Activated T-helper 2 cell treated with anti-CD3 and anti-CD28 coated beads, Interferon-gamma antibody, Interleukin-2, Interleukin-4, amounts not matched to agents 10 μg/mL and 5 μg/mL and 100 μg/mL, durations not matched to agents 14 hours and 24 hours and 36 hours (primary cell): ENCODE measurements at places on chromosomes 12 and 14.

GRCh38 chr12:4134448-4135263 is 138.9 kb upstream of the CCND2 start:
- peaks cover 6% of the 10 kb centered on the region for H3K36me3 ChIP-seq
- no peak overlapping the region for H3K4me3 ChIP-seq
- no peak for DNase-seq
- H3K4me1 ChIP-seq: peaks cover 45% of the 10 kb centered on the region
- no peaks in the 10 kb centered on the region for H3K27me3 ChIP-seq

- no peak overlapping the region for H3K4me3 ChIP-seq
- H3K4me1 ChIP-seq: peaks cover 29% of the 10 kb centered on the region
- DNase-seq: no peak
These were observed 3.7 kb upstream of the IKZF4 start for GRCh38 chr12:56017181-56017580.

DNA sequence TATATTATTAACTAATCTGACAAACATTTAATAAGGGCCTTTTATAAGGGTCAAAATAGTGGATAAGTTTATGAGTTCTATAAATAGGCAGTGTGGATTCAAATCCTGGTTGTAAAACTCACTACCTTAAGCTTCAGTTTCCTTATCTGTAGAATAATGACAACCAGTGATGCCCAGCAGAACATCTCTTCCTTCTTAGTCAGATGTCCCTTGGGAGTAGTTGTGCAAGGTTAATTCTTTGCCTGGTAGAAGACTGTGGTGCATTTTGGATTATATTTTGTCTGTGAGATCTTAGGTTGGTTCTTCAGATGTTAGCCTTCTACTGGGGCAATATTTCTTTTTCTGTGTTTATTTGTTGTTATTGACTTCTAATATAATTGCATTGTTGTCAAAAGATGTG is 59.5 kb downstream of the ARID2 start:
- H3K36me3 ChIP-seq: no peaks in the 10 kb centered on the region
- H3K4me1 ChIP-seq: peaks cover 1% of the 10 kb centered on the region
- no peak for DNase-seq

DNA sequence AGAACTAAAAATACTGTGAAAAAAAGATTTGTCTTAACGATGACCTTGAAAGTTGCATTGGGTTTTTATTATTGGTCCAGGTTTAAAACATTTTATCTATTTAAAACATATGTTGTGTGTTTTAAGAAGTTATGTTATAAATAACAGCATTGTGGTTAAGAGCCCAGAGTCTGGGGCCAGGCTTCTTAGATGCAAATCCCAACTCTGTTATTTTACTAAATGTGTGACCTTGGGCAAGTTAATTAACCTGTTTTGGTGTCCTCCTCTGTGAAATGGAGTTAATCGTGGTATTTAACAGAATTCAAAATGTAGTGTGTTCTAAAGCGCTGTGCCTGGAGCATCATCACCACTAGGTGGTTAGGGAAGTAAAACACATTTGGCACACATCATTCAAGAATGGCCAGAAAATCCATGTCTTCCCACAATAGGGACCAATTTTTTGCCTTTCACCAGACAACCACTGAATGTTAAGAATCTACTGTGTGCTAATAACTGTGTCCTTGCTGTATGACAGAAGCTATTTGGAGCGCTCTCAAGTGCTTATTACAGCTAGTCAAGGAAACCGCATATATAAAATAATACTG is 133.3 kb downstream of the MON2 start:
- H3K4me1 ChIP-seq: peaks cover 21% of the 10 kb centered on the region
- no peak for DNase-seq
- no peak overlapping the region for H3K4me3 ChIP-seq
- H3K27ac ChIP-seq: no peak overlapping the region

GRCh38 chr14:64561631-64562030 is 11.9 kb downstream of the PPP1R36 start:
- no peaks in the 10 kb centered on the region for H3K36me3 ChIP-seq
- no peak overlapping the region for H3K4me3 ChIP-seq
- H3K4me1 ChIP-seq: peaks cover 7% of the 10 kb centered on the region
- no peak overlapping the region for H3K27ac ChIP-seq
- peaks cover 21% of the 10 kb centered on the region for H3K27me3 ChIP-seq
- DNase-seq: no peak

DNA sequence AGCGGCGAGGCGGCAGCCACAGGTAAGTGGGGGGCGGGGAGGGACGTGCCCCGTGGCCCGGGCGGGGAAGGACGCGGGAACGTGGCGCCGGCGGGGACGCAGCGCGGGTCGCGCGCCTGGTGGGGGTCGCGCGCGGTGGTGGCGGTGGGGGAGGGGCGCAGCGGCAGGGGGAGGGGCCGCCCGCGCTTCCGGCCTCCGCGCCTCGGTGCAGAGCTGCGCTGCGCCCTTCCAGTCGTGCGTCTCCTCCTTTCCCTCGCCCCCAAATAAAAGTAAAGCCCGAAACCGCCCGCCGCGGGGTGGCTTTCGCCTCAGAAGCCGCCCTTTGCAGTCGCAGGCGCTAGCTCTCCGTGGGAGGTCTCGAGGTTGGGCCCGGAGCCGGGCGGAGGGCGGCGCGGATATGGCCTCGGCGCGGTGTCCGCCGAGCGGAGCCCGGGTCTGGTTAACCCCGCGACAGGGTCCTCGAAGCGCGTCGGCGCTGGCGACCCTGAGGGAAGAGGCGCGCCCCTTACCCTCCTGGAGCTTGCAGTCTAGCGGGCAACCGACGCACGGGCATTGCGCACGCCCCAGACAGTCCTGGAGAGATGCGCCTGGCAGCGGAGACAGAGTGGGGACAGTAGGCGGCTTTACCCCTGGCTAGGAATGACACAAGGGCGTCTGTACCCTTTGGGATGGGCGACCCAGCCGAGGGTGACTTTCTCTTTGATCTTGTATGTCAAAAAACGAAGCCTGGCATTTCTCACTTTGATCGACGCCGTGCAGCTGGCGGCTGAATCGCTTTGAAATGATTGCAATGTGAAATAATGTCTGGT is 589 bp downstream of the ATF1 start:
- peaks cover 22% of the 10 kb centered on the region for H3K36me3 ChIP-seq
- no peaks in the 10 kb centered on the region for H3K27me3 ChIP-seq
- peak overlapping the region; percentile 98 for H3K4me3 ChIP-seq
- peak overlapping the region; percentile 97 for H3K27ac ChIP-seq
- H3K4me1 ChIP-seq: peaks cover 23% of the 10 kb centered on the region
- peak; percentile 71 for DNase-seq

DNA sequence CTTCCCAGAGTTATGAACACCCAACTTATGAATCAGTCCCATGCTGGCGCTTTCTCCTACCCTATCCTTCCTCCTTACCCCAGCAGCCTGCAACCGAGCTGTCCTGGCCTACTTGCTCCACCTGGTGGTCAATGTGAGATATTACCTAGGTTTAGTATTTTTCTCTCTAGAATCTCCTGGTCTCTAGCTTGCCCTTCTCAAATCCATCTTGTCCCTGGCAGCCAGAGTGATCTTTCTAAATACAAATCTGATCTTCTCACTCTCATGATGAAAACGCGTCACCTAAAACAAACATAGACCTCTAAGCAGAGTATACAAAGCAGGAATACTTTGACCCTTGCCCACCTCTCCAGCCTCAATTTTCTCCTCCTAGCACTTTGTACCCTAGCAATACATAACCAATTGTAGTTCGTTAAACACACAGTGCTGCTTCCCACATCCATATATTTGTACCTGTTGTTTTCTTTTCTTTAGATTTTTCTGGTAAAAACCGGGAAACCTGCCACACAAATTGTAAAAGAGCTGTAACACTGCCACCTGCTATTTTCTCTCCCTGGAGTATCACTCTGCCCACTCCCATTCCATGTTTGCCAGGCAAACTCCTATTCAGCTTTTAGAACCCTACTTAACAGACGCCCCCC is 20.0 kb upstream of the TCP11L2 start:
- DNase-seq: peak; percentile 18
- H3K27ac ChIP-seq: no peak overlapping the region
- H3K36me3 ChIP-seq: peaks cover 2% of the 10 kb centered on the region

DNA sequence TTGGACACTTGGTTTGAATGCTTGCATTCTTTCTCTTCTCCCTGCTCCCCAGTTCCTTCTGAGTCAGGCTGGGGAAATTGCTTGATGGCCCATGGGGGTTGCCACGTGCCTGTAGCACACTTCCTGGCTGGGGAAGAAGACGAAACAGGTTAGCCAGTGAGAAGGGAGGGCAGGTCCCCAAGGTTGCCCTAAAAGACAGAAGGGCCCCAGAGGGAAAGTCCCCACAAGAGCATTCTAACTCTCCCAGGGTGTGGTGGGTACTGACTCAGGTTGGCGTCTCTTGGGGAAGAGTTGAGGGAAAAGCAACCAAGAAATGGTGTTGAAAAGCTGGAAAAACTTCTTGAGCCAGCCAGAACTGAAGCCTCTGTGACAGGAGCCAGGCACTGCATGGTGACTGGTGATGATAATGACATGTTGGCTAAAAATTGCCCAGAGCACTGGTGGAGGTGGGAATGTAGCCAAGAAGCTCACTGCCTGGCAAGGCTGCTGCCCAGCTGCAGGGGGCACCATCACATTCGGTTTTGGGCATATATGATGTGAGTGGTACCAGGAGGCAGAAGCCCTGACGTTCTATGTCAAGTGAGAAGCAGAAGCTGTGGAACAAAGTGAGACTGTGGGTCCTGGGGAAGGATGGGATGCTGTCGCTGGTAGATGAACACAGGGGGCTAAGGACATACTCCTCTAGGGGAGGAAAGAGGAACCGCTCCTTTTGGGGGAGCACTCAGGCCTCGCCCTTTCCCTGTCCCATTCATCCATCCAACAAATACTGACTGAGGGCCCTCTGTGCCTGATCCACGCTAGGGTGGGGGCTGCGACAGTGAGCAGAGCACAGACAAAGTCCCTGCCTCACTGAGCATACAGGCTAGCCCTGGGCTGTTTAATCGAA is 8.1 kb upstream of the RABGGTA start:
- no peak overlapping the region for H3K4me3 ChIP-seq
- no peak for DNase-seq
- peaks cover 9% of the 10 kb centered on the region for H3K27me3 ChIP-seq
- H3K4me1 ChIP-seq: peaks cover 19% of the 10 kb centered on the region

GRCh38 chr14:69619012-69619411 is 7.6 kb downstream of the SUSD6 start:
- H3K27ac ChIP-seq: peak overlapping the region; percentile 86
- H3K27me3 ChIP-seq: no peaks in the 10 kb centered on the region
- DNase-seq: no peak
- peak overlapping the region; percentile 56 for H3K4me3 ChIP-seq
- H3K4me1 ChIP-seq: peaks cover 86% of the 10 kb centered on the region

DNA sequence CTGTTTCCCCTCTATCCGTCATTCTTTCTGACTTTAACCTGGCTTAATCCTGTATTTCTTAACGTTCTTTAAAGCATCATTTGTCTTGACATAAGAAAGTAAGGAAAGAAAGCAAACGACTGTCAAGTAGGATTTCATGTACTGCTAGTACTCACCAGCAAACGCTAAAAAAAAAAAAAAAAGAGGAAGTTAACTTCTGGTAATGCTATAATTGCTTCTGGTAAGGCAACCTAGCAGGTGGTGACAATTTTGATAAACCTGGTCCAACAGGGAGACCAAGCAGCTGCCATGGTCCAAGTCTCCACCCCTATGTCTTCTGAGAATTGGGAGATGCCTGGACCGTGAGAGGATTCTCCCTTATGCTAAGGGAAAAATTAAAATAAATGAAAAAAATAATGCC is 306.6 kb downstream of the DAD1 start:
- H3K4me3 ChIP-seq: no peak overlapping the region
- H3K4me1 ChIP-seq: peaks cover 3% of the 10 kb centered on the region
- no peak for DNase-seq
- H3K36me3 ChIP-seq: no peaks in the 10 kb centered on the region
- no peak overlapping the region for H3K27ac ChIP-seq
- no peaks in the 10 kb centered on the region for H3K27me3 ChIP-seq

GRCh38 chr12:18446061-18446644 is 184.8 kb downstream of the PIK3C2G start:
- no peaks in the 10 kb centered on the region for H3K27me3 ChIP-seq
- H3K4me3 ChIP-seq: no peak overlapping the region
- no peak for DNase-seq
- H3K36me3 ChIP-seq: no peaks in the 10 kb centered on the region
- no peaks in the 10 kb centered on the region for H3K4me1 ChIP-seq
- H3K27ac ChIP-seq: no peak overlapping the region

DNA sequence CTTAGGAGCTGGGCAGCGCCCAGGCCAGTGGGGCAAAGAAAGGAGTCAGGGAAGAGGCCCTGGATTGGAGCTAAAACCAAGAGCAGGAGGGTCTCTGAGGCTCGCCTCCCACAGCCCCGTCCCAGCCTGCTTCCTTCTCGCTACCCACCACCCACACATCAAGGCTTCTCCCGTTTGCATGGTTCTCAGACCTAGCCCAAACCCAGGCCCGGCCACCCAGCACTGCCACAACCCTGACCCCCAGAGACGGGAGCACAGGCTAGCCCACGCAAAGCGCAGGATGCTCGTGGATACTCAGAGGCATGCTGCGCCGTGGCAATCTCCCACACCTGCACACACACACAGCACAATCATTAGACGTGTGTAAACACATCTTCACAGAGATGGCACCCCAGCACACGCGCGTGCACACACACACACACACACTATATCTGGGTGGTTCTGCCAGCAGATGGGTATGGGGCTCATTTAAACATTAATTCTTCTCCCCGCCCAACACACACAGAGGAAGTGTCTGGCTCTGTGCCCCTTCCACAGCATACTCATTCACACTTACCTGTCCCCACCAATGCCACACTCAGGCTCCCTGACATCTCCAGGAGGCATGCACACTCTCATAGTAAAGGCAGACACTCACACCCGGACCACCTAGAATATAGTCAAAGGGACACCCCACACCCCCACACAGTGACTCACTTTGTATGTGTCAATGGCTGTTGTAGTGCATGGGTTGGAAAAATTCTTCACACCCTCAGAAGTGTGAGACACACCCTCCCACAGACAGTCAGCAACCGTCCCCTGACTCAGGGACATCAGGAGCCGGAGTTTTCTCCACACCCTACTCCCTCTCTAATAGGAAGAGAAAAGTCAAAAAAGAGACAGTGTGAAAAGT is 1.1 kb downstream of the CARMIL3 start:
- peaks cover 24% of the 10 kb centered on the region for H3K27me3 ChIP-seq
- H3K27ac ChIP-seq: peak overlapping the region; percentile 61
- peak overlapping the region; percentile 79 for H3K4me3 ChIP-seq
- H3K4me1 ChIP-seq: peaks cover 17% of the 10 kb centered on the region
- no peaks in the 10 kb centered on the region for H3K36me3 ChIP-seq
